Bronchial smooth muscle cell (primary cell): ENCODE measurements at places on chromosomes 3 and 15. TPM values are rescaled to one million over a fixed set of nuclear protein-coding genes. Genes with fewer than 3 reads are reported as not detected.

Gene CA12
- 47.5 and 101 TPM in 2 replicates for total RNA-seq

Gene INTS14
- 22.7 and 22.8 TPM in 2 replicates for total RNA-seq

Gene CHST13
- total RNA-seq, result not detected in 2 replicates

Gene RBM5
- 115 and 400 TPM in 2 replicates for total RNA-seq

Gene AADACL2
- total RNA-seq, result not detected in 2 replicates

Gene CD96
- under 0.01 TPM in 2 replicates for total RNA-seq

Gene SAMMSON
- not detected in 2 replicates for total RNA-seq

Gene LRIG1
- total RNA-seq, result 46.2 and 77.3 TPM in 2 replicates

Gene LDHAL6B
- not detected in 2 replicates for total RNA-seq

Gene RTP1
- not detected in 2 replicates for total RNA-seq

Gene A4GNT
- not detected in 2 replicates for total RNA-seq

Gene TMC3
- total RNA-seq, result under 0.01 TPM in 1 of 2 replicates, not detected in the other

Gene CPA3
- not detected in 2 replicates for total RNA-seq

Gene ACOX2
- 28.2 and 30.4 TPM in 2 replicates for total RNA-seq

Gene PRICKLE2
- 24.9 and 34.5 TPM in 2 replicates for total RNA-seq

Gene SMC4
- 14.3 and 28.8 TPM in 2 replicates for total RNA-seq

Gene PAK6
- under 0.01 and 0.16 TPM in 2 replicates for total RNA-seq

Gene APH1B
- total RNA-seq, result 12.1 and 19.4 TPM in 2 replicates

Gene GRM7
- total RNA-seq, result not detected in 2 replicates

Gene TM4SF4
- 0.16 TPM in 1 of 2 replicates, not detected in the other for total RNA-seq
